Stimulated activated CD8-positive, alpha-beta memory T cell treated with anti-CD3 and anti-CD28 coated beads, Interleukin-4, amount 100 ng/mL, for 4 hours (primary cell): ENCODE measurements at places on chromosomes 3 and 15.

GRCh38 chr3:141093971-141094684 lies 43.0 kb downstream of the SPSB4 start:
- no peak for DNase-seq

DNA sequence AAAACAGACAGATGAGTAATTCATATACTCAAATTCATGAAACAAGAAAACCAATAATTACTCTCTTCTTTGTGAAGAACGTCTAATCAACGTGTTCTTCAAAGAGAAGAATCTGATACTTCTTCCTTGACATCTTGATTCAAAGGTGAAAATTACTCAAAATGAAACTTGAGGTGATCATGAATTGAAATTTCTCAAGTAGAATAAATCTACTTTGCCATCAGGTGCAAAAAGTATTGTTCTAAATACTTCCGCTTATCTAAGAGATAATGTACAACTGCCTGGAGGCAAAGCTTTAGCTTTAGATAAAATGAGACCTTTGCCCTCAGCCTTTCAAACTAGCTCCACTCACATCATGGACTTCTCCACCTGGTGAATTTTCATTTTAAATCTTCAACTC lies 13.9 kb upstream of the XXYLT1 start:
- DNase-seq = no peak

GRCh38 chr3:25536521-25537391 lies 108.7 kb downstream of the RARB start:
- DNase-seq = no peak

GRCh38 chr3:174342941-174343501 lies 516.1 kb upstream of the NAALADL2 start:
- no peak for DNase-seq

GRCh38 chr3:178063461-178063860 lies 472.8 kb upstream of the KCNMB2 start:
- no peak for DNase-seq

DNA sequence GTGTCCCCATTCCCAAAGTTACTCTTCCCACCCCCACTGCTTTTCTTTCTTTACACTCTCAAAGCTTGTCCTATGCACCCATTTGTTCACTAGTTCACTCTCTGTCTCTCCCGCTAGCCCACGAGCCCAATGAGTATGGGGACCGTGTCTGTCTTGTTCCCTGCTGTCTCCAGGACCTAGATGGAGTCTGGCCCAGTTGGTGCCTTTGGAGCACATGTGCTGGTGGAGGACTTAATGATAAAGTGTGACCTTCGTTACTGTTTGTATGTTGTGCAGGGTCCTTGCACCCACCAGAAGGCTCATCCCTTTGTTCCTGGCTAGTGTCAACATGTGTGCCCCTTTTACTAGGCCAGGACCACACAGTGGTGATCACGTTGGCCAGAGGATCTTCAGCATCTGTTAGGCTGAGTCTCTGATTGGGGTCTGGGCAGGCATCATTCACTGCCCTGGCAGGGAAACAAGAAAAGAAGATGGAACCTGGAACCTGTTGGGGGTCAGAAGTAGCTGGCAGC lies 7.4 kb downstream of the CISH start:
- DNase-seq = no peak

DNA sequence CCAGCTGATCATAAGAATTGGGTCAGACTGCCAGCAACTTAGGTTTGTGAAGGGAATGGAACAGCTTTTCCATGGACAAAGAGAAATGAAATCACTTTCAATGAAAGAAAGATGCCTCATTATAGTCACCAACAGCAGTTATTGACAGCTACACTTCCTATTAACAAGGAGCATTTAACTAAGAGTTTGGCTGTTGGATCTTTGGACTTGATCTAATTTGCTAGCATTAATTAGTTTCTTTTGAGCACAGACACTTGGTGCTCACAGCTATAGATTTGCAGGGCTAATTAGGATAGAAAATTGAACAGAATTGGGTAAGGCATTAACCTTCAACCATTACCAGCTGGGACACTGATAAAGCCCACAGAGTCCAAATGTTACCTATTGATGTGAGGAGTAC lies 24.2 kb downstream of the CMC1 start:
- no peak for DNase-seq

- DNase-seq = no peak
Measured at GRCh38 chr3:7585052-7585451, 724.1 kb downstream of the GRM7 start.

GRCh38 chr15:69853544-69853951 lies 244.2 kb downstream of the TLE3 start:
- no peak for DNase-seq

GRCh38 chr3:45509768-45510129 lies 84.8 kb upstream of the LIMD1 start:
- DNase-seq = no peak

- DNase-seq = no peak
Measured at GRCh38 chr15:34941831-34942230, 27.7 kb downstream of the AQR start.

- DNase-seq = no peak
Measured at GRCh38 chr15:93286446-93286845, 197.4 kb upstream of the RGMA start.

DNA sequence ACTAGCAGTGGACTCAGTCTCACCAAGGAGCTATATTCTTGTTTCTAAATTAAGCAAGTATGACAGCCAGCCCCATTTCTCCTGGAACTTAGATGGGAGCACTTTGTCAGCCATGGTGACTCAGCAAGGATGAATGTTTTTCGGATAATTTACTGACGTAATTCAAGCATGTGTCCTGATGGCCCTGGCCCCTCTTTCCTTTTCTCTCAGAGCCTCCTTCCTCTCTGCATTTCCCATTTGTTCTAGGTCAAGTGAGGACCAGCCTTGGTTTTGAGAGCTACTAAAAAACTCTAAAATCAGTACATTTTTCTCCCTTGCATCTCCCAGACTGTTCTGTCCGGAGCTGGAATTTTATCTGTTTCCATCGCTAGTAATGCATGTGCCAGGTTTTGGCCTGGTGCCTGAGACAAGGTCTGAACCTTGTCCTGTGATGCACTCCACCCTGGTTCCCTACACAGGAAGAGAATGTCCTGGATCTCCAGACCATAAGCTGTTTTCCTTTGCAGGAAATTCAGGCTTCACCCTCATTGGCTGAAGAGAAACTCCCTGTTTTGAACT lies 256.6 kb upstream of the ROPN1 start:
- DNase-seq = no peak

DNA sequence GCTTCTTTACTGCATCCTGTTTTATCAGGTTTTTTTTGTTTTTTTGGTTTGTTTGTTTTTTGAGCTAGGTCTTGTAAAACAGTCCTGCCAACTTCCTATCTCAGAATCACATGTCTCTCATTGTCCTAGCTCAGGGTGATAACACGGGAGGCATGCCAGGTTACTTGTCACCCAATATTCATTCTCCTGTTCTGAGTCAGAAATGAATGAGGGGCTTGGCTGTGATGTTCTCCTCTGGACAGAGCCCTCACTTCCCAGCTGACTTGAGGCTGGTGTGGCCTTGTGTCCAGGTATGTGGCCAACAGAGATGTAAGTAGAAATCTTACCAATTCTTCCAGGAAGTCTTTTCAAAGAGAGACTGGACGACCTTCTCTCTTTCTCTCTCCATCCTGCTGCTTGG lies 317.0 kb downstream of the GABRB3 start:
- no peak for DNase-seq

GRCh38 chr3:106844638-106845037 lies 532.6 kb upstream of the CCDC54 start:
- no peak for DNase-seq

DNA sequence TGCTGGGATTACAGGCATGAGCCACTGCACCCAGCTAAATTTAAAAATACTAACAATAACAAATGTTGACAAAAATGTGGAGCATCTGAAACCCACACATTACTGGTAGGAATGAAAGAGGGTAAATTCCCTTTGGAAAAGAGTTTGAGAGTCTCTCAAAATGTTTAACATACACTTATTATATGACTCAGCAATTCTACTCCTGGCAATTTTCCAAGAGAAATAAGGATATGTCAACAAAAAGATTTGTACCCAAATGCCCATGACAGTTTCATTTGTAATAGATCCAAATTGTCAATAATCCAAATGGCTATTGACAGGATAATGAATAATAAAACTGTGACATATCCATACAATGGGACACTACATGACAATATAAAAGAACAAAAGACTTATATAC lies 9.0 kb downstream of the HCLS1 start:
- DNase-seq = no peak

GRCh38 chr3:108152274-108152673 lies 61.4 kb upstream of the CD47 start:
- DNase-seq = no peak

- no peak for DNase-seq
Measured at GRCh38 chr15:32871883-32872282, 154.1 kb downstream of the GREM1 start.

DNA sequence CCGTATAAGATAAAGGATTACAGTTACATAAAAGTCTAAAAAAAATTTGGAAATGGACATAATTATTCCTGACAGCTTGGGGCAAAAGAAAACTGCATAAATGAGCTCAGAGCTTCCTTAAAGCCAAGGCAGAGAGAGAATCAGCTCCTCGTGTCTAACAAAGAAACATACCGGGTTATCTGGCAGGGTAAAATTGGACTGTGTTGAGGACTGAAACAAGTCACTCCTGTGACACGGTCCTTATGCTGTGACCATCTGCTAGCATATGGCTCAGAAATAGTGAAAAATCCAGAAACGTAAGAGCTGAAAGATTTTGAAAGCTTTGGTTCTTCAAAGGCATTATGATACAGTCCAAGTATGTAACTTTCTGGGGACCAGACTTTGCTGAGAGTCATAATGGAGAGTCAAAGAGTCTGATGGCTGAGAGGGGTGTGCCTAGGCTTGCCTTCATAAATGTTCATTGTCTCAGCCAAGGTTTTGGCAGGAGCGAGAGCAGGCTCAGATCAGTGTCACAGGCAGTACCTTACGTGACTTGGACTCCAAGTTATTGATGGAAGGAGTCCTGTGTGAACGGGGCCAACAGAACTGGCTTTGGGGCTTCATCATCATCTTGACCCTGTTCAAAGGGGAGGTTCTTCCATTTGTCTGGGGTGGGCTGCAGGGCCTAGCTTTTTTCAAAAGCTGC lies 12.5 kb downstream of the MAP6D1 start:
- no peak for DNase-seq

- no peak for DNase-seq
Measured at GRCh38 chr3:195147649-195148080, 123.3 kb downstream of the XXYLT1 start.

DNA sequence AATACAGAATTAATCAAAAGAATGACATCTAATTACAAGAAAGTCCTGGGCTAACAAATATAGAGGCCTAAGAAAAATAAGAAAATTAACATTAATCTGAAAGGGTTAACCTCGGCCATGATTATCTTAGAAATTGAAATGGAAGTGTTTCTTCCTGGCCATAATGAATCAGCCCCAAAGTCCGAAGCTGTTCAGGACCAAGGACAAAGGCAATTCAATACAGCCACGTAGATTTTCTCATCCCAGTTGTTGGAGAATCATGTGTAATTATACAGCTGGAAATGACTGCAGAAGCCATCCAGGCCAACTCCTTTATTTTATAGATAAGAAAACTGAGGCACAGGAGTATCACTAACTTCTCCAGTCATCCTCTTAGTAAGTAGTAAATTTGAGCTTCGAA lies 38.0 kb upstream of the GBE1 start:
- no peak for DNase-seq

- DNase-seq = no peak
Measured at GRCh38 chr3:9097495-9097894, 134.2 kb upstream of the RAD18 start.

DNA sequence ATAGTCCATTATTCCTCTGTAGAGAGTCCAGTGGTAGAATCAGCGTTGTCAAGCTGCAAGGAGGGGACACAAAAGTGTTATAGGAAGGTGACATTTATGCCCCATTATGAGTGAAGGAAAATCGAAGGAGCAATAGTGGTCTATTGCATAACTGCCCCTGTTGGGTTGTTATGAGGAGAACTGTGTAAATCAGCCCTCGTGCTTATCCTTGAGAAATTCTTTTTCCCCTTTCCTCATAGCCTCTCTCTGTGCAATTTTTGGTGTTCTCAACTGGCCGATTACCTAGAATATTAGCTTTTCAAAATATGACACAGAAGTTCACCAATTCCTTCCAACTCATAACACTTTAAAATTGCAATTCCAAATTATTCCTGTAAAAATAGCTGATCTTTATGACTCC lies 286.6 kb downstream of the RBMS3 start:
- no peak for DNase-seq

DNA sequence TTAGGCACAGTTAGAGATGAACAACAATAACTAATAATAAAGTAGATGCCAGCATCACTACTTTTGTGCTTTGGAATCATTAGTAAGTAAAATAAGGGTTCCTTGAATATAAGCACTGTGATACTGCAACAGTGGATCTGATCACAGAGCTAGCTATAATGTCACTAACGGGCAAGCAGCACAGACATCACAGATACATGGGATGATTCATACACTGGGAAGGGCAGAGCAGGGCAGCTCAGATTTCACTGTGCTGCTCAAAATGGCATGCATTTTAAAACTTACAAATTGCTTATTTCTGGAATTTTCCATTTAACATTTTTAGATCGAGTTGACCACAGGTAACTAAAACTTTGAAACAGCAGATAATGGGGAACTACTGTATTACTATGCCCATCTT lies 476.6 kb downstream of the FHIT start:
- no peak for DNase-seq

DNA sequence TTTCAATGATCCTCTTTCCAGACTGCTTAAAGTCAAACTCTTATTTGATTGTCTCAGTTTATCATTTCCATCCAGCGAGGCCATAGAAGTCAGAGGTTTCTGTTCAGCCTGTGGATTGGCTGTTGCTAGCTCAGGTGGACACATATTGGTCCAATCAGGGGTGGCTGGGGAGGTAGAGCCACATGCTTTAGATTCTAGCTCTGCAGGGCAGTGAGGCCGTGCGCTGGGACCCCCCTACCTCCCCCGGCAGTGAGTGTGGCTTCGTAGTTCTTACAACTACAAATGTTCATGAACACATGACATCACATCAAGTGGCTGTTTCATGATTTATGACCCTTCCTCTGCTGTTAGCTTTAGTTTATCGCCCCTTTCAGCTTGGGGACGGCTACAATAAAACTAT lies 18.0 kb downstream of the APOD start:
- no peak for DNase-seq

GRCh38 chr3:112647122-112647521 lies 6.2 kb upstream of the CCDC80 start:
- DNase-seq = no peak

- DNase-seq = no peak
Measured at GRCh38 chr3:111607240-111607920, 12.2 kb upstream of the ZBED2 start.

GRCh38 chr3:54274607-54275006 lies 152.3 kb downstream of the CACNA2D3 start:
- DNase-seq = no peak

DNA sequence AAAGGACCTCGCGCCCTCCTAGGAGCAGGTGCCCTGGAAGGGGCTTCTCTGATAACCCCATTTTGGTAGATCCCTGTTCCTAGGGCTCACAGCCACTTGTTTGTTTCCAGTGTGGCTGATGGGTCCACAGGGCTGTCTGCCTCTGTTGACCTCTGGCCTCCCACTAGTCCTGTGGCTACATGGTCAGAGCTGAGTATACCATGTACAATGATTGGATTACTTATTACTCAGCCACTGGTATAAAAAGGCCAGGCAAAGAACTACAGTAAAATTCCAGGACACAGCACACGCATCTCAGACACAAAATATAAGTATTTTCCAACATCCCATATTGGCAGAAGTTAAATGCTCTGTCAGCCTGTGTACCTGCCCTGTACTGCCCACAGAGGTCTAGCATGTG lies 277.3 kb downstream of the GABRG3 start:
- no peak for DNase-seq
